Hematopoietic multipotent progenitor cell treated with erythropoietin and hydrocortisone succinate and interleukin-3 and kit ligand, for 8 days (in vitro differentiated cells): ENCODE measurements at places on chromosomes 1 and 21.
A peak's percentile ranks its signal among the peaks of the same experiment; 100 is the strongest.

DNA sequence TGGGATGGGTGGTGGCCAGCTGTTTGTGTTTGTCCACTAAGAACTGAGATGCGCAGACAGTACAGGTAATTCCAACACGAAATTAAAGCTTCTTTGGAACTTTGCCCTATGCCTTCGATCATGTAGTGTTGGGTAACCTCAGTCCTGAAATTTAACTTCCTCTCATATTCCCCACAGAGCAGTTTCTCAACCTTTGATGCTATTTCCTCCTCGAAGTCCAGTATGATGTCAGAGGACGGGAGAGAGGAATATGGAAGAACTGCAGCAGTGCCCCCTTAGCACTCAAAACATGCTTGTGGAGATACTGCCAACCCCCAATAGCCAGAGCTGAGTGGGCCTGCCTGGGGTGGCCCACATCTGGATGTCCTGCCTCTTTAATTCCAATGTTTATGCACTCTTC is 3.6 kb downstream of the LPAR3 start:
- DNase-seq = no peak

DNA sequence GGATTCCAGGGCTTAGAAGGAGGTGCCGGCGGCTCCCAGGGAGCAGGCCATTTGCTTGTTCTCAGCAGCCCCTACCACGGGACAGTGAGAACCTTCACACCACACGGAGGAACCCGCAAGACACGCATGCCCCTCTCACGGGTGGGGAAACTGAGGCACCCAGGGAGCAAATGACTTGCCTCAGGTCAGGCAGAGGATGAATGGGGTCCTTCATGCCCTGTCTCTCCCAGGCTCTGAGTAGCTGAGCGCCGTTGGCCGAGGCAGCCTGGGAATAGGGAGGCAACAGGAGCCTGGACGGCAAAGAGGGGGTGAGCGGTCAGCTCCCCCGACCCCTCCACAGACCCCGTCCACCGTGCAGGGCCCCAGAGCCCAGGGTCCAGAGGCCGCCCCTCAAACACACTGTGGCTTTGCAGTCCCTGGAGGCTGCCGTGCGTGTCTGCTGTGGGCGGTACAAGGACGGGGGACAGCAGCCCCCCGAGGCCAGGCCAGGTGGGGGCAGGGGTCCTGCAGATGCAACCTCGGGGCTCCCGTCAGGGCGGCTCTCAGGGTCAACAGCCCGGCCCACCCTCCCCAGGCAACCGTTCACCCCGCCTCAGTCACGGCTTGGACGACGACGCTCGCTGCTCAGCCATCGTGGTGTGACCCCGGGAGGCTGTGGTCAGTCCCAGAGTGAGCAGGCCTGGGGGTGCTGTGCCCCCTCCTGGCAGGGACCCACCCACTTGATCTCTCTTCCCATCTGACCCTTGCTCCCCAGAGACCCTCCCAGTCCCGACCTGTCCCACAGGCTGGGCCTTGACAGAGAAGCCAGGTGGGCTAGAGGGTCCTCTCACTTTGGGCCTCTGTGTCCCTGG is 15.8 kb upstream of the COL6A2 start:
- no peak for DNase-seq

DNA sequence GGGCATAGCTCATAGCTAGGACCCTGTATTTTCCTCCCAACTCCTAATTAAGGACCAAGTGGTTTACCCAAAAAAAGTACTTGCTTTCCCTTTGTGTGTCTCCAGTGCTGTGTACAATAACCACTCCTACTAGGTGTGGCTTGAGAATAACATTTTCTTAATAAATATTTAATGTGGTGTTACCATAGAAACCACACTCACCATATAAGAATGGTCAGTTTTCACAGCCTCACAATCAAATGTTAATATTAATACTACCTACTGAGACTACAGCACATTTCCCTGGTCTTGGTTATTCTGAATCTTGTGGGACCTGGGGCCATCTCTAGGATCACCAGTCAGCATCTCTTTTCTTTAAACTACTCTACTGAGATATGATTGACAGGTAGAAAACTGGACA is 83.5 kb upstream of the BCAR3 start:
- DNase-seq = no peak

GRCh38 chr1:165109013-165109412 is 247.5 kb downstream of the LMX1A start:
- DNase-seq = no peak

DNA sequence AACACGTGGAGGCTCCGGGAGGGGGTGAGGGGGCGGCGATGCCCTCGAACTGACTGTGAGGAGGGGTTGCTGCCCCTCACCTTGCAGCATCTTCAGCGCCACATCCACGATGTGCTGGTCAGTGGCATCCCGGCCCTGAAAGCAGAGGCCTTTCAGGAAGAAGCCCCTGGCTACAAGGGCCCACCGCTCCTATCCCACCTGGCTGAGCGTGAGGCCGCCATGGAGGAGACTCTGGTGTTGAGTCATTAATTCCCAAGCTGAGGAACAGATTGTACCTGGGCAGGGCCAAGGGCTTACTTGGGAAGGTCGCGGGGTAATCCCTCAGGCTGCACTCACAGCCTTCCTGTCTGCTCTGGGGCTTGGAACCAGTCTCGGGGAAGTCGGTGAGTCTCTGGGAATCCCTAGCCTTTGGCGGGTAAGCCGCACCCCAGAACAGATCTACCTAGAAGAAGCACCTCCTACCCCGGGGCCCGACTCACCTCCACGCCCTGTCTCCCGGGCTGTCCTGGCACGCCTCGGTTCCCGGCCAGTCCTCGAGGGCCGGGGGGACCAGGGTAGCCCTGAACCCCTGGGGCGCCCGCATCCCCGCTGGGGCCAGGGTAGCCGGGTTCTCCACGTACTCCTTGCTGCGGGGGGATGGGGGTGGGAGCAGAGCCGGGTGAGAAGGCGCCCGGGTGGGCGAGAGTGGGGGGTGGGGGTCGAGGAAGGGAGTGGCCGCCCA is 13.9 kb downstream of the COL9A2 start:
- DNase-seq = no peak

- DNase-seq = no peak
Measured at GRCh38 chr1:236051242-236051791, 13.6 kb downstream of the NID1 start.

- no peak for DNase-seq
Measured at GRCh38 chr1:159800177-159800930, 1.8 kb upstream of the FCRL6 start.

- no peak for DNase-seq
Measured at GRCh38 chr1:182617734-182618351, 13.7 kb upstream of the RGS16 start.

DNA sequence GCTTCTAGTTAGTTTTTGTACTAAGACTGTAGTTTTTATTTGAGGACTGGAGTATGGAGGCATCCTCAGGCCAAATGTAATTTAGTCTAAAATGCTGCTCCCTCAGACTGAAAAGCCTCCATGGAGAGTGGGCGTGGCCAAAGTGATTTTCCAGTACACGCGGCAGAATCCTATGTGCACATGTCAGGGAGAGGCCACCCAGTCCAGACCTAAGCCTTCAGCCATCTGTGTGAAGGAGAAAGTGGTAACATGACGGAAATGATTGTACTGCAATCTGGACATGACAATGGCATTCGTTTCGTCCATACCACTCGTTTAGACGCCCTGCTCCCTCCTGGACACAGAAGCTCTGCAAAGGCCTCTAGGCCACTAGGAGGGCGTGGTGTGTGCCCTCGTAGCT is 56.2 kb downstream of the PCP4 start:
- DNase-seq = no peak

- DNase-seq = no peak
Measured at GRCh38 chr1:99950486-99950885, 19.3 kb upstream of the SLC35A3 start.

- no peak for DNase-seq
Measured at GRCh38 chr1:167512046-167512654, 6.2 kb downstream of the CD247 start.

- no peak for DNase-seq
Measured at GRCh38 chr1:20496241-20496661, 10.2 kb upstream of the CAMK2N1 start.

GRCh38 chr21:29245104-29245643 is 53.5 kb upstream of the BACH1 start:
- DNase-seq = no peak

DNA sequence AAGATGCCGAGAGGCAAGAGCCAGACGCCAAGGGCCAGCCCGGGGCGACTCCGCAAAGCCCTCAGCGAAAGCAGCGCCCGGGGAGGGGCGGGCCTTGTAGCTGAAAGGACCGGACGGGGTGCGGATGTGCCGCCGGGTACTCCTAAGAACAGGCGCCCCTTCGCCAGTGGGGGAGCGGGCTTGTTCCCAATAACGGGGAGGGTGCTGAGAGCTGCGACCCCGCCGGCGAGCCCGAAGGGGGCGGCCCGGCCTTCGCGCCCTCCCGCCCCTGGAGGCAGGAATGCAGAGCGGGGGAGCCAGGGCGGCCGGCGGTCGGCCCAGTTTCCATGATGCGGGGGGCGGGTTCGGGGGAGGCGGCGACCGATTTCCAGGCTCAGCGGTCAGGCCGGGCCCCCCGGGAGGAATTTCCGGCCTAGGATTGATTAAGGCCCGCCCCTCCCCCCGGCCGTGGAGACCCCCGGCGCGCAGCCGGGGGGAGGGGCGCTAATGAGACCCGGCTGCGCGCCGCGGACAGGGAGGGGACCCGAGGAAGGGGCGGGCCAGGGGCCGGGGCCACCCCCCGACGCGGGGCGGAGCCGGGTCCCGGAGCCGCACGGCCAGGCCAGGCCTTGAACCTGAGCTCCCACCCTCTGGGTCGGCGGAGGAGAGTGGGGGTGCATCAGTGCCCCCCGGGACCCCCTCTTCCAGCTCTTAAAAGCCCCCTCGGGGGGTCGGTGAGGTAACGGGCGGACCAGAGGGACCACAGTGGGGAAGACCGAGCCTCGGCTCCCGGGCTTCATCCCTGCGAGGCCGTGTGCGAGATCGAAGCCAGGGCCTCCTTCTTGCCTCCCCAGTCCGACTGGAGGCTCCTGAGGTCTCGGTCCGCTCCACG is 898 bp upstream of the TMEM200B start:
- DNase-seq = peak; percentile 45

GRCh38 chr1:235999259-235999925 is 65.5 kb downstream of the NID1 start:
- DNase-seq = peak; percentile 32

- no peak for DNase-seq
Measured at GRCh38 chr1:23524163-23524562, 6.9 kb downstream of the E2F2 start.
